Stimulated activated CD4-positive, alpha-beta T cell treated with anti-CD3 and anti-CD28 coated beads, Interleukin-15, amount 100 ng/mL, for 1 hour (primary cell): ENCODE measurements at places on chromosomes 11 and 22.

DNA sequence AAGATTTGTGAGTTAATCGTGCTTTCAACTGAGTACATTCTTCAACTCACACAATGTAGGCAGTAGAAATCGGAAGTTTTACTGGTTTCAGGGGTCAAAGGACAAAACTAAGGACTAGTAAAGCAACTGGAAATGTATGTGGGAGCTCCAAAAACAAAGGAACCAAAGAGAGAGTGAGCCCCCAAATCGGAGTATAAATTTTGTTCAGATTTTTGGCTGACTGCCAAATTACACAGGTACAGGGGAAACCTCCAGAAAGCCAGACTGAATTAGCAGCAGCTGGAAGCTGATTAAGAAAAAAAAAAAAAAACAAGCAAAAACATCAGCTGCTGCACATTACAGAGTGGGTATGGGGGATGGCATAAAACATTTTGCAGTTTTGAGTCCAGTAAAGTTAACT lies 75.2 kb upstream of the GNAZ start:
- no peak for DNase-seq

DNA sequence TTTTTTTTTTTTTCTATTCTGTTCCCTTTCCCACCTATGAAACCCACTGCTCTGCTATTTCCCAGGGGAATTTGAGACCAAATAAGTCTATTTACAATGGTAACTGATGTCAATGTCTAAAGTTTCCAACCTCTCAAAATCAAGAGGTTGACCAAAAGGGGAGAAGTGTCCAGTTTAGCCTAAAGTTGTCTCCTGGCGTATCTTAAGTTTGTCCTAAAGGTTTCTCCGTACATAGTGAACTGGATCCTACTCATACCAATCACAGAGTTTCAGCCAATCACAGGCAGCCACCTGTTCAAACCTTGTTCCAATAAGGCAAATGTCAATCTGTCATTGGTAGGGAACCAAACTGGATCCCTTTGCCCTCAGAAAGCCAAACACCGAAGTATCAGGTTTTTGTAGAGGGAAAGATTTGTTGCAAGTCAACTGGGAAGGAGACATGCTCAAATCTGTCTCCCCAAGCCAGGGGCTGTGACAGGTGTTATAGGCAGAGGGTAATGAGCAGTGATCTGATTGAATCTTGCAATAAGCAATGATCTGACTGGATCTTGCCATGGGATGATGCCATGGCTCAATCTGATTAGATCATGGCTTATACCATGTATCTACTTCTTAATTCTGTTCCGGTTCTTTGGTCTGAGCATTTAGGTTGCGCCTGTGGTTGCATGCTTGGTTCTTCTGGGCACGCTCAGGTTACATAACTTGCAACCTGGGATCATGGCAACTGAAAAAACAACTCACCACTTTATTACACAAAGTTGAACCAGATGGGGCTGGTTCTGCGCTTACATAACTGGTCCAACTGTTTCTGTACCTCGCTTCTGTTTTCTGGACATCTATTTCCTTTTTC lies 1.1 kb upstream of the VPS37C start:
- no peak for DNase-seq

DNA sequence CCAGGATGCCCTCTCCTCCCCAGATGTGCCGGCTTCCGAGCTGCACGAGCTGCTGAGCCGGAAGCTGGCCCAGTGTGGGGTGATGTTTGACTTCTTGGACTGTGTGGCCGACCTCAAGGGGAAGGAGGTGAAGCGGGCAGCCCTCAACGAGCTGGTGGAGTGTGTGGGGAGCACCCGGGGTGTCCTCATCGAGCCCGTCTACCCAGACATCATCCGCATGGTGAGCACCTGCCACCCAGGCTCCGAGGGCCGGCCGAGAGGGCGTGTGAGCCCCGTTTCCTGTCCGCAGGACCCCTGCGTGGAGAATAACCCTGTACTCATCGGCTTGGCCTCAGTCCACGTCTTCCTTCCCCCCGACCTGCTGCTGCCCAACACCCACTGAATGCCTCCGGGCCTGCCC lies 2.2 kb downstream of the PPP2R5B start:
- no peak for DNase-seq

DNA sequence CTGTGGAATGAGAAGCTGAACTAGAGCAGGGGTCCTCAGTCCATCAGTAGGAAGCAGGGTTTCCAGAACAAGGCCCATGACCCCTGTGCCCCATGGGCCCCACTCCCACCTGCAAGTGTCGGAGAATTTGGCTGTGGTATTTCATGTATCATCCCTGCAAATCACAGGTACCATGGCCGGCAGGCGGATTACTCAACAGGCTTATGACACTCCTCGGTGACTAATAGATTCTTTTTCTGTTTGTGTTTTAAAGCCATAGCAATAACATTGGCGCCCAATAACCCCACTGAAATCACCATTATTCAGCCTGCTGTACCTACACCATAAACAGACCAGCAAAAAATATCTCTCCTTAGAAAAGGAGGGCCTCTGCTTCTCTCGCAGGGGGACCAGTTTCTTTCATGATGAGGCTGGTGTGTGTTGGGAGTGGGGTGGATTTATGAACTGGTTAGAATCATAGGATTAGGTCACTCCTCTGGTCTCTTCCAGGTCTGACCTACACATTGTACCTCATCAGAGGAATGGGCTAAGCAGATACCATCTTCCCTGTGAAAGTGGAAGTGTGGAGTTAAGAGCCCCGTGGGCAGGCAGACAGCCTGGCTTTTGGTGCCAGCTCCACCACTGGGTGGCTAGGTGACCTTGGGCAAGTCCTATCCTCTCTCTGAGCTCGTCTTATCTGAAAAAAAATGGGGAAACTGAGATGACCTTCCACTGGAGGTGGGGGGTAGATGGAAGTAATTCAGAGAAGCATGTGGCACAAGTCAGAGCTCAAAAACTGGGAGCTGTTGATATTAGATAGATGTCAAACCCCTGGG lies 60.2 kb upstream of the WNT11 start:
- no peak for DNase-seq

DNA sequence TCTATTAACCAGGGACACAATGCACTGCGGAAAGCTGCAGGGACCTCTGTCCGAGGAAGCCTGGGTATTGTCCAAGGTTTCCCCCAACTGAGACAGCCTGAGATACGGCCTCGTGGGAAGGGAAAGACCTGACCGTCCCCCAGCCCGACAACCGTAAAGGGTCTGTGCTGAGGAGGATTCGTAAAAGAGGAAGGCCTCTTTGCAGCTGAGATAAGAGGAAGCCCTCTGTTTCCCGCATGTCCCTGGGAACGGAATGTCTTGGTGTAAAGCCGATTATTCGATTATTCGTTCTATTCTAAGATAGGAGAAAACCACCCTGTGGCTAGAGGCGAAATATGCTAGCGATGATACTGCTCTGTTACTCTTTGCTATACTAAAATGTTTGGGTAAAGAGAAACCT lies 5.2 kb downstream of the BET1L start:
- DNase-seq = no peak

DNA sequence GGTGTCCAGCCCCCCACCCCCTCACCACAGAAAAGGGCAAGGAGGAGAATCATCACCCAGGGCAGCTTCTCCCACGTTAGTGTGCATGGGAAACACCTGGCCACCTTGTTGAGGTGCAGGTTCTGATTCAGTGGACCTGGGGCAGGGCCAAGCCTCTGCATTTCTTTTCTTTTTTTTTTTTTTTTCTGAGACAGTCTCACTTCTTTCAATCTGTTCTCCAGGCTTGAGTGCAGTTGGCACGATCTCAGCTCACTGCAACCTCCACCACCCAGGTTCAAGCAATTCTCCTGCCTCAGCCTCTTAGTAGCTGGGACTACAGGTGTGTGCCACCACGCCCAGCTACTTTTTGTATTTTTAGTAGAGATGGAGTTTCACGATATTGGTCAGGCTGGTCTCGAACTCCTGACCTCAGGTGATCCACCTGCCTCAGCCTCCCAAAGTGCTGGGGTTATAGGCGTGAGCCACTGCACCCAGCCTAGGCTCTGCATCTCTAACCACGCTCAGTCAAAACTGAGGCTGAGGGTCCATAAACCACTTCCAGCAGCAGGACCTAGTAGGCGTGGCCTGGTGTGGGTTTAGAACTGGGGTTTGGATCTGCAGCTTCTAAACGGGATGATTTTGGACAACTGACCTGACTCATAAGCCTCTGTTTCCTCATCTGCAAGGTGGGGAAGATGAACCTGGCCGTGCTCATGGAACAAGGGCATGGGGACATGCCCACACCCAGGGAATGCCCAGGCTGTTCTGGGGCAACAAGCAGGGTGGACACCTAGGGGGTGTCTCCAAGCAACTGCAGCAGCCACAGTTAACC lies 734 bp downstream of the ZP1 start:
- DNase-seq = no peak

DNA sequence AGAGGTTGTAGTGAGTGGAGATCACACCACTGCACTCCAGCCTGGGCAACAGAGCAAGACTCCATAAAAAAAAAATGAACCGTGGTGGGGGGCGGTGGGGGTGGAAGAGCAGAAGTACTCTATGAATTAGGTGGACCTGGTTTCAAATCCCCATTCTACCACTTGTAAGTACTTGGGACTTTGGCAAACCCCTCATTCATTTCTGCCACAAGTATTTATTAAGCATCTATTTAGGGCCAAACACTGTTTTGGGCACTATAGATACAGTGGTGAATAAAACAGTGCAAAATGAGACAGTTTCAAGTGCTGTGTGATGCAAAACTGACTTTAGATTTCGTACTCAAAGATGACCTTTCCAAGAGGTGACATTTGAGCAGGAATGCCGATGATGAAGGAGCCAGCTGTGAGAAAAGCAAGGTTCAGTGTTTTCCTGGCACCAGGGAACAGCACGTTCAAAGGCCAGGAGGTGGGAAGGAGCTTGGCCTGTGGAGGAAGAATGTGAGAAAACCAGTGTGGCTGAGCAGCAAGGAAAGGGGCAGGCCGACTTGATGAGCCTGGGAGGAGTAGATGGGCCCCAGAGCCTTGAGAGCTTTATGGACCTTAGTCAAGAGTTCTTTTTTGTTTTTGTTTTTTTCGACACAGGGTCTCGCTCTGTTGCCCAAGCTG lies 1.4 kb upstream of the TMEM134 start:
- DNase-seq = no peak

GRCh38 chr11:18986744-18987143 lies 47.5 kb upstream of the MRGPRX1 start:
- no peak for DNase-seq

DNA sequence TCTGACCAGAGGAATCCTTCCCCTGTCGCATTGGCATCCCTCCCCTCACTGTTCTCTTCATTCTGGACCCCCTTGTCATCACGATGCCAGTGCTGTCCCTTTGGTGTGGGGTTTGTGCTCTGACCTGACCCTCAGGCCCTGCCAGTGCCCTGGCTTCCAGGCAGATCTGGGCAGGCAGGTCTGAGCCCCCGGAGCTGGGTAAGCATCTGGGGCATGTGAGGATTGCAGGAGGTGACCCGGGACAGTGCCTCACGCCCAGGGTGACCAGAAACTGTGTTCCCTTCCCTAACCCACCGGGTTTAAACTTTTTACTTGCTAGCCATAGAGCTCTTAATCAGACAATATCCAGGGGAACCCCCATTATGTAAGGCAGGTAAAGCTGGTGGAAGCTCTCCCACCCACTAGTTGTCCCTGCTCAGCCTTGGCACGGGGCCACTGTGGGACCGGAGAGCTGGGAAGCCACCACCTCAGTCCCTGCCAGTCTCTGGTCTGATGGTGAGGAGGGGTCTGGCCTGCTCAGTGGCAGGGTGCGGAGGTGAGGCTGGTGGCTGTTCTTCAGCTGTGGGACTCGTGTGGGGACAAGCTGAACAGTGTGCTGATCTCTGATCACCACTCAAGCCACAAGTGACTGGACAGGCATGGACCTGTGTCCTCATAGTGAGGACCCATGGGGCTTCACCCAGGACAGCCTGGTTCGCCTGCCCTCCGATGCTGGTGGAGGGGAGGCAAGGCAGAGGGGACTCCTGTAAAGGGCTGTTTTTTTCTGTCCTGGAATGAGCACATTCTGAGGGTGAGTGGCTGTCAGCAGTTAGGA lies 38.0 kb downstream of the BCR start:
- no peak for DNase-seq

GRCh38 chr11:93821617-93822016 lies 28.8 kb downstream of the VSTM5 start:
- no peak for DNase-seq

GRCh38 chr11:1487851-1488574 lies 1.4 kb upstream of the MOB2 start:
- no peak for DNase-seq

- DNase-seq = no peak
Measured at GRCh38 chr22:20946080-20946986, 20.7 kb upstream of the AIFM3 start.

DNA sequence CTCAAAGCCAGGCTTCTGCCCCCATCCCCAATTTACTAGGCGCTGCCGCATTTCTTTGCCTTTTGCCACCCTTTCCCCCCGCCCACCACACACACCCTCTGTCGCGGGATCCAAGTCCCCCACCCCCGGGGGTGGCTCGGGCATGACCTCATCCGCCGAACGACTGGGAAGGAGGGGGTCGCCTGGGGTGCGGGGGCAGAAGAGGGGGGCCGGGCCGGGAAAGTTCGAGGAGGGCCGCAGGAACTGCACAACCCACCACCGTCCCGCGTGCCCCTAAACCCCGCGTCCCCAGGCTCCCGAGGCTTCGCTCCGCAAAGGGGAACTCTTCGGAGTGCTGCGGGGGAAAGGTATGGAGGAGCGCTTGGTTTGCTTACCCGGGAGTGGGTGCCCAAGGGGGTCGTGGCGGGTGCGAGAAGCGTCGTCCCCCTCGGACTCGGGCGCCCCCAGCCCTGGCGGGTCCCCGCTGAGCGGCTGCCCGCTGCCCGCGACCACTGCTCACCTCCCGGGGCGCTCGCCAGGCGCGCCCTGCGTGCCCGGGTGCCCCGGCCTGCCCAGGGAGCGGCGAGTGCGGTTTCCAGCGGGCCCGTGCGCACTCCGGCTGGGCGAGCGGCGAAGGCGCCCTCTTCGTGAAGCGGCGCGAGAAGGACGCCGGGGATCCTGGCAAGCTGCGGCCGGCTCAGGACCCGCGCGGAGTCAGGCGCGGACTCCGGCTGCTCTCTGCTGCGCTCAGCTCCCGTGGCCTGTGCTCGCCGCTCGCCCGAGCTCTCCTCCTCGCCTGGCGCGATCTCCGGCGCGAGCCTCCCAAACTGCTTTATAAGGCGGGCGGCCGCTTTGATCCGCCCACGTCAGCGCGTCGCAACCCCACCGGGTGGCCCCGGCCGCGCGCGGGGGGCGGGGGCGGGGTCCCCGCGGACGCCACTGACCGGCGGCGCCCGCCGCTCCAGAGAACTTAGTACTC lies 4.0 kb upstream of the WNT11 start:
- no peak for DNase-seq
